Mucosa of gallbladder (tissue), 1 donor: ENCODE measurements at places on chromosomes 6 and 20. TPM values are rescaled to one million over a fixed set of nuclear protein-coding genes. Genes with fewer than 3 reads are reported as not detected.
A peak's percentile ranks its signal among the peaks of the same experiment; 100 is the strongest.

DNA sequence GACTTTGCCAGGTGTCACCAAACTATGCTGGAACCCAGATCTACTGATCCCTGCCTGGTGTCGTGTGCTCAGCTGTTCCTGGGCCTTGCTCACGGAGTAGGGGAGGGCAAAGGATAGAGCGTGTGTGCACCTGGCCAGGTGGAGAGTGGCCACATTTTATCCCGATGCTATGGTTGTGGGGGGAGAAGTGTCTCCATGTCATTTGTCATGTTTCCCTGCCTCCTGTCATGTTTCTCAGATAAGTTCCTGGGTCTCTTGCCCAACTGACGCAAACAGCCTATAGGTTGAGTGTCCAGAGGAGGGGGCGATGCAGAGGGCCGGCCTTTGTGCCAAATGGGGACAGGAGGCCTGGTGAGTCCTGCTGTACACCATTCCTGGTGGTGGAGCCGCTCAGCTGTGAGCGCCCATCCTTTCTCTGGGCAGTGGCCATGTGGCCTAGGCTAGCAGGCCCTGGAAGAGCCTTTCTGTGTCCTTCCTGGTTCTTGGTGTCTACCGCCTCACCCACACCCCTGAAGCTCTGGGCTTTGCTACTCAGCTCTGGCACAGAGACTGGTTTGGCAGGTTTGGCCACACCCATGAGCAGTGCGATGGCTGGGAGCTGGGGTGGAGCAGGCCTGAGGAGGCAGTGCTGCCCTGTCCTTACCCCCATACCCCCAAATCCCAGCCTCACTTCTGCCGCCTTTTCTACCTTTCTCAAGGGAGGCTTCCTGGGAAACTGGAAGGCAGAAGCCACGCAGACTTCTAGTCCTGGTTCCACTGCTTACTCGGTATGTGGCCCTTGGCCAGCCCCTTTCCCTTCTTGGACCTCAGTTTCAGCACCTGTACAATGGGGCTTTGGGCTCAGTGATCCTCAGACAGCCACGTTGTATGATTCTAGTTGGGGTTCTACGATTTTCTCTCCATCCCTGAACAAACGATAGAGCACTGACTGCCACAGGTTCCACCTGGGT is 32.3 kb upstream of the EPB41L1 start:
- peak; percentile 87 for DNase-seq

Gene NHLRC1
- total RNA-seq = 1.9 TPM

DNA sequence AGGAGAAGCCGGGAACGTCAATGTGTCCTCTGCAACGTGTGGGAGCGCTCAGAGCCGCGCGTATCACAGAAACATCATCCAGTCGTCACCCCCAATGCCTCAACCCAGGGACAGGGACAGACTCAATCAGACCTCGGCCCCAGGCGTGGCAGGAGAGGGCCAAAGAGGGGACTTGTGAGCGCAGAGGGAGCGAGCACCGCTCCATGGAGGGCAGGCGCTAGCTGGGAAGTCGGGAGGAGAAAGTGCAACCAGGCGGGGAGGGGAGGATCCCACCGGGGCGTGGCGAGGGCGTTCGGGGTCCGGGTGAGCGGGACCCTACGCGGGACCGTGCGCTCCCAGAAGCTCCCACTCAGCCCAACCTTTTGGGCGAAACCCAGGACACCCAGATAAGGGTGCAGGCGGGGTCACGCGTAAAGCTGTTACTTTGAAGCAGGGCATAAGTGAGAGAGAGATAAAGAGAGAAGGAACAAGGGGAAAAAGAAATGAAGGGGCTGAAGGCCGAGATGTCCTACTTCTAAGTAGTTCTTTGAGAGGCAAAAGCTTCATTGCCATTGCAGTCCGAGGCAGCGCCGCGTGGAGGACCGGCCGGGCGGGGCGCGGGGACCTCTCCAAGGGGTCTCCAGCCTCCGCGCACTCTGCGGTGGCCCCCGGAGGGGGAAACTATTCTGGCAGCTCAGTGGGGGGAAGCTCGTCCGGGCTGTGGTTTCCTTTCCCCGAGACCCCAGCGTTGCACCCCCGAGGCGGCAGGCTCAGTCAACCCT is 862 bp upstream of the SOBP start:
- DNase-seq = no peak

DNA sequence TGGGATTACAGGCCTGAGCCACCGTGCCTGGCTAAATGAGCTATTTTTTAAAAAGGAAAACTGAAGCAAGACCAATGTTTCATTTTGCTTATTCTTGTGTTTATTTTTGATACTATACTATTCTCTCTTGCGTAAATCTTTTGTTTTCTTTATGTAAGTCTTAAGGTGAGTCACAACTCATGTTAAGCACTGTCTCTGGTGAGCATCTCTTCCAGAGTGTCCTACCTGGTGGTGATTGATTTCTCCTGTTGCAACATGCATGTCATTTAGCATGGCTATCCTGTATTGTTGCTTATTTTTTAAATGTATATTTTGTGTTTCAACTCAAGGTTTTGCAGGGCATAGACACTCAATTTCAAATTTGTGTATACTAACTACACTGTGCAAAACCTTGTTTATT is 336.0 kb downstream of the RFPL4B start:
- DNase-seq = no peak

GRCh38 chr6:131208787-131209186 is 73.5 kb downstream of the AKAP7 start:
- no peak for DNase-seq

Gene C2
- 14.8 TPM for total RNA-seq

DNA sequence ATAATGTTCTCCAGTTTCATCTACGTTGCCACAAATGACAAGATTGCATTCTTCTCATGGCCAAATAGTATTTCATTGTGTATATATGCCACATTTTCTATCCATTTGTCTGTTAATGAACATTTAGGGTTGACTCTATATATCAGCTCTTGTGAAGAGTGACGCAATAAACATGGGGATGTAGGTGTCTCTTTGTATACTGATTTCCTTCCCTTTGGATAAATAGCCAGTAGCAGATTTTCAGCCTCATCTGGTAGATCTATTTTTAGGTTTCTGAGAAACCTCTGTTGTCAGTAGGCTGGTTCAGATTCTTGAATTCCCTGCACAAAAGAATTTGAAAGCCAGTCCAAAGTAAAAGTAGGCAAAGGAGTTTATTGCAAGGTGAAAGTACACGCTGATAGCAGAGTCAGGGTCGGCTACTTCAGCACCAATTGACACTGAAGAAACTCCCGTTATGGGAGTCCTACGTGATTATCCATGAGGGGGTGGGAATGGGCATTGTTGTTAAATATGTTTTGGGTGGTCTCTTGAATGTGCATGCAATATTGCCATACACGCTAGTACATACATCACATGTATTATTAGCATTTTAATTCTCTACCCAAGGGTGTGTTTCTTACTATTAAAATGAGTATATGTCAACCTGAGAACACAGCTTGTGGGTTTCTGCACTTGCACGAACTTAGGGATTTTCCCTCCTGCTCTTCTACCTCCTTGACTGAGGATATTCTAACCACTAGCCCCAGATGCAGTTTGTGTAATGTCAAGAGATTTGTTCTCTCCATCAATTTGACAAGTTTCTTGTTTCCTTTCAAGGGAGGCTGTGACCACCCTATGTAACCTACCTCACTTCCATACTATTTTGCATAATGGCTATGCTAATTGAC is 14.4 kb upstream of the SLC17A2 start:
- DNase-seq = no peak

- no peak for DNase-seq
Observed at GRCh38 chr6:63923139-63923739, 287.6 kb downstream of the PHF3 start.

Gene YTHDF1
- total RNA-seq = 40.8 TPM
